BJ (cell line): ENCODE measurements at places on chromosomes 4 and X. TPM values are rescaled to one million over a fixed set of nuclear protein-coding genes. Genes with fewer than 3 reads are reported as not detected.

The GIMD1 gene
- not detected in 2 replicates for polyA plus RNA-seq

The EDA2R gene
- polyA plus RNA-seq, result 19.4 and 23.4 TPM in 2 replicates

The PCYT1B gene
- 0.06 TPM in 1 of 2 replicates, not detected in the other for polyA plus RNA-seq

The NLRP2B gene
- polyA plus RNA-seq, result not detected in 2 replicates

The JCHAIN gene
- 8.5 and 14.9 TPM in 2 replicates for polyA plus RNA-seq

The POU3F4 gene
- polyA plus RNA-seq, result not detected in 2 replicates

GRCh38 chr4:68463796-68464195, 16.5 kb downstream of the TMPRSS11E start:
- DNase-seq, result no peak

DNA sequence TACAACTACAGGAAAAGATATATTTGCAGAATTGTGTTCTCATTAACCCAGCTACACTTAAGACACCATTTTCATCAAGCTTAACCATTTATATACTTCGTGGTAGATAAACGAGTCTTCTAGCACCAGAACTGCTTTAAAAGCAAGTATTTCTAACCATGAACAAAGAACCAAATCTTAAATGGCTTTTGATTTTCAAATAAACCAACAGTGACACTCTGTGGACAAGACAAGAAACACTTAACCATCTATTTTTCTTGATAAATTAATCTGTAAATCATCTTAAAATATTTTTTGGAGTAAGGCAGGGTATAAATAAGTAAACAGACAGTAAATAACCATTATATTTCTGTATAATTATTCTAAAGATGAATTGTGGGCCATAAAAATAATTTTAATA, 10.2 kb downstream of the BEND2 start:
- DNase-seq, result no peak

DNA sequence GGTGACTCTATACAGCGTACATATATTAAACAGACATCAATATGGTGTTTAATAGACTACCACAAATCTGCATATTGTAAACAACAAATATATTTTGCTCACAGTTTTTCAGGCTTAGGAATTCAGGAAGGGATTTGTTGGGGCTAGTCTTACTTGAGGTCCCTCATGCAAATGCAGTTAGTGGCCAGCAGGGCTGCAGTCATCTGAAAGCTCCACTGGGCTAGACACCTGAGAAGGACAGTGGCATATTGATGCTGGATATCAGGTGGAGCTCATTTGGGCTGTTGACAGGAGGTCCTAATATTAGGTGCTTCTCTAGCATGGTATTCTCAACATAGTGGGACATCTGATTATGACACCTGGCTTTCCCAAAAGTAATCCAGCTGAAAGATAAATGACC, 493.8 kb upstream of the PABPC4L start:
- DNase-seq, result no peak

DNA sequence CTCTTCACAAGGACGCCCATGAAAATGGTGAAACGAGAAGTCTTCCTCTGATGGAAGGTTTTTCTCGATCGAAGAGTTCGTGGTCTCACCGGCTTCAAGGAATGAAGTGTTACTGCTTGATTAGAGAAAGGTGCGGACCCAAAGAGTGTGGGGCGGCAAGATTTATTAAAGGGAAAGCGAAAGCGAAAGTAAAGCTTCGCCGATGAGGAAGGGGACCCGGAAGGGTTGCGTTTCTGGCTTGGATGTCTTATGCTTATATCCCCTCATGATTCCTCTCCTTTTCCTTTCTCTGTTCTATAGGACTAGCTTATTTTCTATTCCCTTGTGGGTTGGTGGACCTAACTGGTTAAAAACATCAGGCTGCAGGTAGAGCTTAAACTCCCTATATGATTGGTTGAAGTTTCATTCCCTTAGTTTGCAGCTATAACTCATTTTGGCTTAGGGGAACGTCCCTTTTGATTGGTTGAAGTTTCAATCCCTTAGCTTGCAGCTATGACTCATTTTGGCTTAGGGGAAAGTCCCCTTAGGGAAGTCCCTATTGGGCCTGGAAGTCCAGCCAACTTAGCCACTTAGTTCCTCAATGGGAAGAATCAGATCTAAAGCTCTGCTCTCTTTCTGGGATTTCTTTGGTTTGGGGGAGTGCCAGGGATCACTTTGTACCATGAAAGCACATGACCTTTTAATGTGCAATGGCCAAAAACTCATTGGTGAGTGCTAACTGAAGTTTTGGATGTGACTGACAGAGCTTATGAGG, 1025.0 kb upstream of the PCDH10 start:
- DNase-seq, result no peak

DNA sequence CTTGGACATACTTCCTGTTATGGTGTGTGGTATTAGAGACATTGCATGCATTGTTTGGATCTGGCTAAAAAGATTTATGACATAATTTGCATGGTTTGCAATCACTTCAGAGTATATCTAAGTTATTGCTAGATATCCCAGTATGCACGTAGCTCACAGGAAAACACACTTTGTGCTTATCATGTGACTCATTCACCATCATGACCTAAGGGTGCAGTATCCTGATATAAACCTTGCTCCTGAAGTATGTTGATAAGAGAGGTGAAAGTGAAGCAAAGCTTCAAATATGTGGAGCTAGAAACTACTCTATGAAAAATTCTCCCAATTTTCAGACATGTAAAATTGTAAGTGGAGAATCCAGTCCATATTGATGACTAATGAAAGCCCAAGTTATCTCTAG, 46.9 kb upstream of the GRXCR1 start:
- no peak for DNase-seq

DNA sequence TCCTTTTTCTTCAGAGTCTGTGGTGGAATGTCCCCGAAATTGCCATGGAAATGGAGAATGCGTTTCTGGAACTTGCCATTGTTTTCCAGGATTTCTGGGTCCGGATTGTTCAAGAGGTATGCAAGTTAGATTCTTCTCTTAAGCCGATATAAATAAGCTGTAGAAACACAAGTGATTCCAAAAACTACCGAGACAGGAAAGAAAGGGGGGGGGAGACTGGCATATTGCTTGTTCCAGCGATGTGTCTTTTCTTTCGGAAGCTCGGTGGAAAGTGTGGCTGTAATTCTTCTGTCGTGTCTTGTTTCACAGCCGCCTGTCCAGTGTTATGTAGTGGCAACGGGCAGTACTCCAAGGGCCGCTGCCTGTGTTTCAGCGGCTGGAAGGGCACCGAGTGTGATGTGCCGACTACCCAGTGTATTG, 236.9 kb downstream of the DCTD start:
- no peak for DNase-seq

- DNase-seq, result peak; percentile 38
Observed at GRCh38 chr4:154049457-154050181, 260.7 kb upstream of the SFRP2 start.
